ENCODE measurements at places on chromosomes 1 and 21.

DNA sequence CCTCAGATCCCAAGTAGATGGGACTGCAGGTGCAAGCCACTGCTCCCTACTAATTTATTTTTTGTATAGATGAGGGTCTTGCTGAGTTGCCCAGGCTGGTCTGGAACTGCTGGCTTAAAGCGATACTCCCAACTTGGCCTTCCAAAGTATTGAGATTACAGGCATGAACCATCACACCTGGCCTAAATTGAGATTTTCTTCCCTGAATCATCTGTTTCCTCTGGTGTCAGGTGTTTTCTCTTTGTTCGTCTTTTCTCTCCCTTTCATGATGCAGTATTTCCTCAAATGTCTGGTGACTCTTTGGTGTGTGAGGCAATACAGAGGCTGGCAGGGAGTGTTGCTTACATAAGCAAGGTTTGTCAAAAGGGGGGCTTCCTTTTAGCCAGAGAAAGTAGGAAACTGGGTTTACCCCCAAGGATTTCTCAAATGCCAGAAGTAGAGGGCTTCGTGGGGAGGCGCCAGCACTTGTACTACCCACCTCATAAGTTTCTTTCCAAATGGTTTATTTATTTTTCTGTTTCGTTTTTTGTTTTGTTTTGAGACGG, 27.6 kb downstream of the CLDN14 start:
- DNase-seq: no peak

- no peak for DNase-seq
Measured at GRCh38 chr21:36485476-36485875, 5.6 kb upstream of the CLDN14 start.

GRCh38 chr21:37072274-37072987, 440 bp downstream of the PIGP start:
- no peak for DNase-seq

- DNase-seq: no peak
Measured at GRCh38 chr1:203276408-203276807, 28.9 kb upstream of the BTG2 start.

DNA sequence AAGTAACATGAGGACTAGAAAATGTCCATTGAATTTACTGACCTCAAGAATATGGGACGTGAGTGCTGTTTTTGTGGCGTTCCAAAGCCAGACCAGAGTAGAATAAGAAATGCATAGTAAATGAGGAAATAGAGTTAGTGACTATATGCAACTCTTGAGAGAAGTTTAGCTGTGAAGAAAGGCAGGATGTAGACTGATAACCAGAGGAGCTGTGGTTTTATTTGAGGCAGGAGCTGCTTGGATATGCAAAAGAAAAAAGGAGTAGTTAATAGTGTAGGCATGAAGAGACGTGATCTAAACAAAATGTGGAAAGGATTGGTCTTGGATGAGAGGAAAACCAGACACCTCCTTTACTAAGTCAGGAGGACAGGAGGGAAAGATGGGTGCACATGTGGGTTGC, 28.2 kb downstream of the DNAH14 start:
- no peak for DNase-seq

GRCh38 chr1:223337174-223337869, 26.7 kb downstream of the SUSD4 start:
- no peak for DNase-seq

GRCh38 chr1:179754041-179754624, 11.0 kb downstream of the FAM163A start:
- no peak for DNase-seq

DNA sequence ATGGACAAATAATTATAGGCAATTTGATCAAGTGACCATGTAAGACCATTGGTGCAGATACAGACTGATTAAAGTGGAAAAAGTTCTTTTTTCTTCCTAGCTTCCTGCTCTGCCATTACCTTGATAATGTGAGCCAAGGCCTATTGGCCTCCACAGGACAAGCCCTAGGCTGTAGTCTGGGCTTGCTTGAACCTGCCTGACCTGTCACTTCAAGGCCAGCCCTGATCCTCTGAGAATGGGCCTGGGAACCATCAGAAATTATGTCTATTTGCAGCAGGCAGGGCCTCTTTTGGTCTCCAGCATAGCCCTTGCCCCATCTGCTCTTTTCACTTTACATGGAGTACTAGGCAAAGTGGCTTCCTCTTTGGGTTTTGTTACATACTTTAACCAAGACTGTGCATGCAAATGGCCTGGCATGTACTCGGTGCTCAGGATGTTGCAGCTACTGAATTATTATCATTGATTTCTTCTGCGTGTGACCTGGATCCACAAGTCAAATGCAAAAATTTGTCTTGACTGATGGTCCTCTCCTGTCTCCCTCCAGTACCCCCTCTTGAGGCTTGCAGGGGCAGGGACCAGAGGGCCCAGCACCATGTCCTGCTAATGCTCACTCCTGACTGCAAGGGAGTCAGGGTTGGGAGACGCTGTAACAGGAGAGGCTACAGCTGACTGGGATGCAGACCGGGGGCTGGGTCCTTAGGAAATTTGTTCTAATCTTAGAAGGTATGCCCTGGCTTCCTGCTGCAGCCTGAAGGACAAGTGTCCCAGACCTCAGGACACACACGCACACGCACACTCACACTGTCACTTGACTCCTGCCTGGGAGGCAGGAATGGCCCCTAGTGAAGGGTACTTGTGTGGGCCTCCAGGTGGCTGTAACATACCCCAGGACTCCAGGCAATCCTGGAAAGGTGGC, 39.4 kb downstream of the RCSD1 start:
- no peak for DNase-seq

GRCh38 chr1:93695411-93696005, 13.9 kb upstream of the BCAR3 start:
- no peak for DNase-seq

- no peak for DNase-seq
Measured at GRCh38 chr1:37721565-37721964, 29.2 kb downstream of the CDCA8 start.

GRCh38 chr1:244603498-244603897, 49.4 kb upstream of the DESI2 start:
- no peak for DNase-seq

- DNase-seq: no peak
Measured at GRCh38 chr1:223000632-223001031, 142.4 kb downstream of the TLR5 start.

GRCh38 chr1:183593356-183593755, 3.1 kb upstream of the NCF2 start:
- no peak for DNase-seq

- DNase-seq: no peak
Measured at GRCh38 chr1:101709721-101710120, 287.0 kb downstream of the OLFM3 start.

GRCh38 chr1:241834733-241835377, 13.1 kb upstream of the EXO1 start:
- no peak for DNase-seq

GRCh38 chr1:98045211-98045766, 124.5 kb upstream of the DPYD start:
- DNase-seq: no peak

DNA sequence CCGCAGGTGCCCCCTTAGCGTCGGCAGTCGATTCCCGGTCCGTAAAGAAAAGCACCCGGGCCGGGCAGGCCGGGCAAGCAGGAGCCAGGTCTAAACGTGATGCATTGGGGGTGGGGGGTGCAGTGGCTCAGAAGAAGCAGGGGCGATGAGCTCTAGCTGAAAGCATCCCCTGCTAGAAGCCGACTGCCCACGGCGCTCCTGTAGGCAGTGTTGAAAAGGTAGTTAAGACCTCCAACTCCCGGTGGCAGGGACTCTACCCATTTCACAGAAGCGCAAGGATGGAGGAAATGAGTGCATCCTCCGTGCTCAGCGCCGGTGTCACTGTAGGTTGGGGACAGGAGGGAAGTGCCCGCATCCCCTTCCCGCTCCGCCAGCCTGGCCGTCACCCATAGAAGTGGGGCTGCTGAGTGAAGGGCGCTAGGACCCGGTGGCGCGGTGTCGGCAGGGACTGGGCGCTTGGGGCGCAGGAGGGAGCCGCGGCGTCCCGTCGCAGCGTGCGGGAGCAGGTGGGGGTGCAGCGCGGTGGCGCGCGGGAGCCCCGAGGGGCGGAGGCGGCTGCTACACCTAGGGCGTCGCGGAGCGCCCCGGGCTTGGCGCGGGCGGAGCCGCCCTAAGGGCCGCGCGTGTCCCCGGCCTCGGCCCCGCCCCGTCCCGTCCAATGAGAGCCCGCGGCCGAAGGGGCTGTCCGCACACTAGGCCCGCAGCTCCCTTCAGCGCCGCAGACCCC, at the start of gene WNT2B:
Gene WNT2B, plus strand, starts transcription at position 688 of the 727 bp plus-strand sequence. CDS start 298 bp downstream, outside the sequence.
- DNase-seq: no peak

- no peak for DNase-seq
Measured at GRCh38 chr21:42616941-42617340, 36.5 kb upstream of the PDE9A start.

GRCh38 chr1:165738794-165739193, 29.9 kb downstream of the TMCO1 start:
- no peak for DNase-seq

- no peak for DNase-seq
Measured at GRCh38 chr21:28683982-28684752, 308.5 kb downstream of the LTN1 start.

GRCh38 chr21:44076316-44076715, 30.9 kb upstream of the PWP2 start:
- no peak for DNase-seq

- no peak for DNase-seq
Measured at GRCh38 chr1:54297596-54298283, 97.8 kb downstream of the MRPL37 start.

- no peak for DNase-seq
Measured at GRCh38 chr1:118486199-118486598, 301.2 kb upstream of the SPAG17 start.

- no peak for DNase-seq
Measured at GRCh38 chr1:17507915-17508314, 31.6 kb upstream of the ARHGEF10L start.

GRCh38 chr1:243917863-243918565, 68.0 kb upstream of the AKT3 start:
- no peak for DNase-seq

Data from mesothelial cell of epicardium (in vitro differentiated cells).